Kasumi-1 (cell line): ENCODE measurements at places on chromosomes 5 and 9.

DNA sequence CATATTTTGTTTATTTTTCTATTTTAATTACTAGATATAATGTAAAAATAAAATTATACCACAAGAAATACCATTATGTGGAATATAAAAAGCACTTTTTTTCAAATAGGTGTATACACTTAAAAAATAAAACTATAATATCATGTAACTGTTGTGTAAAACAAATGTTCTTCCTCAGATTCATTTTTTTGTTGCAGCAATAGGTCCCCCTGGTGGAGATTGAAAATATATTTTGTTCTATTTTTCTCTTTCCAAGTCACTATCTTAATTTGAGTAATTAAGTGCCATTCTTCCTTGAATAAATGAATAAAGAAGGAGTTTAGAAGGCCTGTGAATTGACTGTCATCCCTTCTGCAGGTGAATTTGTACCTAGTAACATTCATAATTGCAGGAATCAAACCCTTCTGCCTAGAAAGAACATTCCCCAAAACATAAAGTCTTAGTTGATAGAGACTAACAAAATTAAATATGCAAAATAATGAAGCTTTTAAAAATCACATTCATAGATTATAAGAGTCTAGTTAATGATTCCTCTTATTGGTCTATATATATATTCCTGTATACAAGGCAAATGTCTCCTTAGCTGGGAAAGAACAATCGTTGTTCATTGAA, 23.4 kb downstream of the CETN3 start:
- DNase-seq = peak; percentile 46

GRCh38 chr9:124863371-124863871, 1.5 kb downstream of the ARPC5L start:
- no peak for DNase-seq

DNA sequence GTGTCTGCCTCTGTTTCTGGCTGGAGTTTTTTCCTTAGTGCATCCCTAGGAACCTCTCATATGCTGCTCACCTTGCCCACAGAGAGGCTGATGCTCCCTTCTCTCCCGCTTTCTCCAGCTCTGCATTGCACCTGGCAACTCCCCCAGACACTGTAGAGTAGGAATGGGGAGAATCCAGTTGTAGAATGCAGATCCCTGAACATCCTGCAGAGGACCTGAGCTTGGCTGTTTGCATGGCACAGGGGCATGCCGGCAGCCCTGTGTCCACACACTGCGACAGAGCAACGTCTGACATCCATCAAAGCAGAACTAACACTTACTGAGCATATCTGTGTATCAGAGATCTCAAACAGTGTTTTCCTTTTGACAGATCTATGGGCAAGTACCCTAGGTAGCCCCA, 19.9 kb downstream of the IDNK start:
- no peak for DNase-seq

DNA sequence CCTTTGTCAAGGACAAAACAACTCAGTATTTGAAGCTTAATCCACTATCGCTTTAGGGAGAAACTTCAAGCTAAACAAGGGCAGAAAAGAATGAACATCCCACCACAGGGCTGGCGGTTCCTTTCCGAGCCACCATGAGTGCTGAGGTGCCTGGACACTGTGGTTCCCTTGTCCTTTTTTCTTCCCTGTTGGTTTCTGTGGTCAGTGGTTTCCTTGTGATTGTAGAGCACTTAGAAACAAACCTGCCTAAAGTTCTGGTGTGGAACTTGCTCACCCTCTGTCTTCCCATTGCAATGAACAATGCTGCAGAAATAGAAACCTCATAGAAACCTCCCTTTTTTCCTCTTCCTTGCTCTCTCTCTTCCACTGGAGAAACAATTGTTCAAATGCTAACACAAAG, 79.3 kb upstream of the TBC1D2 start:
- DNase-seq = no peak

DNA sequence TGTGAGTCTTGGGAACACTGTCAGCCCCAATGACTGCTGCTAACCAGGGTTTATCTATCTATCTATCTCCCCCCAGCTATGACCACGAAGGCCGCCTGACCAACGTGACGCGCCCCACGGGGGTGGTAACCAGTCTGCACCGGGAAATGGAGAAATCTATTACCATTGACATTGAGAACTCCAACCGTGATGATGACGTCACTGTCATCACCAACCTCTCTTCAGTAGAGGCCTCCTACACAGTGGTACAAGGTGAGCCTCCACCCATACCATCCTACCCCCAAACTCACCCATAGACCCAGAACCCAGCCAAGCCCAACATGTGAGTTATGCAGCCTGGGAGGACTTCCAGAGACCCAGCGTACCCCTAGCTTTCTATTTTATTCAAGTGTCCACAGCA, 65.4 kb upstream of the WWC1 start:
- no peak for DNase-seq

- DNase-seq = no peak
These were observed 45.7 kb upstream of the FAM170A start for GRCh38 chr5:119583684-119584083.

DNA sequence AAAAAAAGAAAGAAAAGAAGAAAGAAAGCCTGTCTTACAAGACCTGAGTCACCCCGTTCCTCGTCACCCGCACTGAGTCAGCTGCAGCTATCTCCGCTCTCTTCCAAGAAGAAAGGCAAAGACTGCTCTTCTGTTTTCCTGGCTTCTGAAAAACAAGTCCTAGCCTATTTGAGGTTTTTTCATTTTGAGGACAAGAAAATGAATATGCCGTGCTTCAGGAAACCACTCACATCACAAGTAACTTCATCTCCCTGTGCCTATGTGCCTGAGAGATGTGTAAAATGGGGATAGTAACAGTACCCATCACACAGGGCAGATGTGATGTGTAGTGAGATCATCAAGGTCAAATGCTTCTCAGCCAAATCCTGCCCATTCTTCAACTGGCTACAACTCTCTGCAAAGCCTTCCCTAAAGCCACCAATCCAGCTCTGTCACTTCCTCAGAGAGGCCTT, 78.4 kb downstream of the GLDC start:
- DNase-seq = no peak
